Activated T-cell treated with anti-CD3 and anti-CD28 coated beads, Interleukin-2, amount 50 U/mL, for 48 hours (primary cell): ENCODE measurements at places on chromosomes 1 and 21.

- DNase-seq, result no peak
These were observed 12.5 kb upstream of the HNRNPR start for GRCh38 chr1:23356471-23357137.

- DNase-seq, result no peak
These were observed 3.5 kb downstream of the DHCR24 start for GRCh38 chr1:54883349-54884102.

DNA sequence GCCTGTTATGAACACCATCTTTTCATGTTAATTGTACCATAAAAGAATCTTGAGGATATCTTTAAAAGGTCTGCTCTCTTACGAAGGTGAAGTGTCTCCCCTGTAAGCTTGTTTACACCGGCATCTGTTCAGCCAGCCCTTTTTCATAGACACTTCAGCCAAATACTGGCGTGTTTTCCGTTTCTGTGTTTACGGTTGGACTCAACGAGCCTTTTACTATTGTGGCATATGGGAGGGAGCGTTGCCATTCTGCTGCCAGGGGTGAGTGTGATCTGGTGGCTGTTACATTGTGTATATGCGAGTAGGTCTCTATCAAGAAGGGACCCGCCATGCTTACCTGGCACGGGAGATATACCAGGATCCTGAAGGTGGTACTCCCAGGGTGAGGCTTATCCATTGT lies 433.8 kb downstream of the CAMTA1 start:
- DNase-seq, result no peak

- DNase-seq, result no peak
These were observed 25.8 kb upstream of the BCAS2 start for GRCh38 chr1:114607223-114607622.

- peak; percentile 51 for DNase-seq
These were observed 1.8 kb downstream of the ATP2B4 start for GRCh38 chr1:203628201-203629015.

- no peak for DNase-seq
These were observed 165.3 kb downstream of the TNFSF18 start for GRCh38 chr1:172885411-172885810.

- no peak for DNase-seq
These were observed 647.1 kb downstream of the PTPRU start for GRCh38 chr1:29883411-29883832.

DNA sequence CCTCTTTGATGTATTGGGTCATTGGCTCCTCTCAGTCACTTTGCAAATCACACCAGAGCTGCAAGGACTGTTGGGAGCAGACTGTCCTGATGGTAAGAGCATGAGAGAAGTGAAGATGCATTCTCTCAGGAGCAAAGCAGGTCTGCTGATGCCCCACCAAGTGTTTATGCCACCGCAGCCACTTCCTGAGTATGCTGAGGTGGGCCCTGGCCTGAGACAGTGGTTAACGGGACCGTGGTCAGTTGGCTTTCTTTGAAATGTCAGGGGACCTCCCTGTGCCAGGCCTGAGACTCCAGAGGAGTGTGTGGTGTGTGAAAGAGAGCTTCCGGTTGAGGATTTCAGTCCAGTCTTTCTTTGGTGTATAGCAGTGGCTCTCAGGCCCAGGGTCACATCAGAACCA lies 79.4 kb downstream of the SPATA46 start:
- no peak for DNase-seq

DNA sequence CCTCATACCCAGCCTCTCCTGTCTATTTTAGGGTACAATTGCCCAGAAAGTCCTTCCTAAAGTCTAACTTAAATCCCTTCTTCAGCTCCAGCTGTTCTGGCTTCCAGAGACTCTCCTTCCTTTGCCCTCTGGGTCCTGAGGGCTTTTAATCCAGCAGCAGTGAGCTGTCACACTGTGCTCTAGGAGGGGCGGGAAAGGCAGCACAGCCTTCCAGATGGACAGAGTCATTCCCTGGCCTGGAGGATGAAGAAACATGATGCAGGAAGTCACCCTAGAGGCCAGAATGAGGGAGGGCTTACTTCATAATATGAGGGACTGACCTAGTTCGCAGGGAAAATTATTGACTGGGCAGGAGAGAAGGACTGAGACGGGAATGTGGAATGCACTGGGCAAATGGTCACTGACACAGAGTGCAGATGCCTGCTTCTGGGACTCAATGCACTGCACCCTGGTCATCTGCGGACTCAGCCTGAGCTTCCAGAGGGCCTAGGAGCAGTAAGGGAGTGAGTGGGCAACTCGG lies 1.3 kb downstream of the SH2D2A start:
- DNase-seq, result no peak

GRCh38 chr1:198549866-198550265 lies 9.4 kb upstream of the ATP6V1G3 start:
- no peak for DNase-seq

GRCh38 chr1:93938461-93939145 lies 29.4 kb upstream of the GCLM start:
- no peak for DNase-seq

DNA sequence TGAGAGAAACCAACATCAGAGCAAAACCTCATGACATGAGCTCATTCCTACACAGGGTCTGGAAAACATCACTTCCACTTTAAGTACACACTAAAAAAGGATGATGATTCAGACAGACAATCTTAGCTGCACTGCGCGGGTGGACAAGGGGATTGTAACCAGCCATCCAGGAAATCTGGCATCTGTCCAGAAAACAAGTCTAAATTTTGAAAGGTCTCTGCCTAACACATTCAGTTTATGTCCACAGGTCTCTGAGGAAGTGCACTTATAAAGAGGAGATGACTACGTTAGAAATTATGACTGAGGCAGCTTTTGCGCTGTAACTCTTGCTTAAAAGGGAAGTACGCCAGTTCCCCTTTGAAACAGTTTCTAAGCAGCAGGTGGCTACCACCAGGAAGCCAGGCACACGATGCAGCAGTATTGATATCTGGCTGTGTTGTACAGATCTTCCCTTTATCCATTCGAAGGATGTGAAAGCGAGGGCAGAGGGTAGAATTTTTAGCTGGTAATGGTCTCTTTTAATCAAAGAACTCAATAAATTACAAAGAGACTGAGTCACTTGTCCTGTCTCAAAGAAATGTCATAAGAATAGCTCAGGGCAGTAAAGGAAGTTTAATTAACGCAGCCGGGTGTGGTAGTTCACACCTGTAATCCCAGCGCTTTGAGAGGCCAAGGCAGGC lies 128.0 kb downstream of the SETD4 start:
- peak; percentile 29 for DNase-seq

GRCh38 chr1:150572918-150573647 lies 6.3 kb downstream of the MCL1 start:
- peak; percentile 36 for DNase-seq

DNA sequence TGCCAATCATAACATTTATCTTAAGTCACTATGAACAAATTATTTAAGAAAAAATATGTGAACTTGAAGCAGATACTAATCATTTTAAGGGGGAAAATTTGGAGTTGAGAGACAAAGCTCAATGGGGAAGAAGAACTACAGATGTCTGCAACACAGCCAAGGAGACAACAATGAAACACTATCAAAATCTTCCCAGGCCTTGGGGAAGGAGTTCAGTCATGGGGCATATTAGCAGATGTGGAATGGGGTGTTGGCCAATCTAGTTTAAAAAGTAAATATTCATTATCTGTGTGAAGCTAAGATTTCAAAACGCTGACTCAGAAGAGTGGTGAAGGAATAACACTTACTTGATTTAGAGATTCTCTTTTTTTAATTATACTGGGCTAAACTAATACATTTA lies 671.6 kb upstream of the ZP4 start:
- DNase-seq, result no peak

GRCh38 chr1:234433563-234434285 lies 45.3 kb downstream of the TARBP1 start:
- DNase-seq, result no peak

GRCh38 chr21:46605767-46606426 lies 1.0 kb upstream of the S100B start:
- DNase-seq, result peak; percentile 60

- DNase-seq, result no peak
These were observed 293.5 kb downstream of the MRPL39 start for GRCh38 chr21:25313829-25314228.

- DNase-seq, result no peak
These were observed 124.8 kb upstream of the AJAP1 start for GRCh38 chr1:4529446-4530165.

DNA sequence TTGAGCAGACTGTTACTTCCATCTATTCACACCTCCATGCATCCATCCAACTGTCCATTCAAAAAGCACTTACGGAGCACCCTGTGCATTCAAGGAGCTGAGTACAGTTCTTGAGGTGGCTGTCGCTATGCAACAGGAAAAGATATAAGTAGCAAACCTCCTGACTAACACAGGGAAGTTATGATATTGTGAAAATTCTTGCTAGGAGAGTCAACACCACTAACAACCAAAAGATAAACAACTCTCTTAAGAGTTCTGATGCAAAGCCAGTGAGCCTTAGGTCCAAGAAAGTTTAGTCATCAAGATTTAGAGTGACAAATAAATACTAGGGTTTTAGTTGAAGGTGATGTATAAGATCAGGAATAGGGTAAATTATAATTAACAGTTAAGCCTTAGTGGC lies 44.5 kb upstream of the TRIM45 start:
- DNase-seq, result no peak

DNA sequence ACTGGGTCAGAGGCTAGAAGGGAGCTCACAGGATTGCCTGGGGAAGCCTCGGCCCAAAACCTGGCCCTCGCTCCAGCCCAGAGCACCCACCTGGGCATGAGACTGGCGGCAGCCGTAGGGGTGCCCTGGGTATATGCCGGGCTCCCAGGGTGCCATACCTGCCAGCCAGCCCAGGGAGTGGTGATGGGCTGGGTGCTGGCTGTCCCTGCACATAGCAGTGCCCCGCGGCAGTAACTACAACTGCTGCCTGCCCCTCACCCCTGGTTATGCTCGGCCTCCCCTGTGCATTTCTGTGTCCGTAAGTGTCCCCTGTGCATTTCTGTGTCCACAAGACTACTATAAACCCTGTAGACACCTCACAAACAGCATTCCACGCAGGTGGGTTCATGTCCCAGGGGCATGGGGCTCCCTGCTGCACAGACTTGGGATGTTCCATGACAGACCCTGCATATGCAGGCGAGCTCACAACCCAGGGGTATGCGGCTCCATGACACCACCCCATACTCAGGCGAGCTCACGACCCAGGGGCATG lies 5.8 kb upstream of the SPATC1L start:
- peak; percentile 5 for DNase-seq

DNA sequence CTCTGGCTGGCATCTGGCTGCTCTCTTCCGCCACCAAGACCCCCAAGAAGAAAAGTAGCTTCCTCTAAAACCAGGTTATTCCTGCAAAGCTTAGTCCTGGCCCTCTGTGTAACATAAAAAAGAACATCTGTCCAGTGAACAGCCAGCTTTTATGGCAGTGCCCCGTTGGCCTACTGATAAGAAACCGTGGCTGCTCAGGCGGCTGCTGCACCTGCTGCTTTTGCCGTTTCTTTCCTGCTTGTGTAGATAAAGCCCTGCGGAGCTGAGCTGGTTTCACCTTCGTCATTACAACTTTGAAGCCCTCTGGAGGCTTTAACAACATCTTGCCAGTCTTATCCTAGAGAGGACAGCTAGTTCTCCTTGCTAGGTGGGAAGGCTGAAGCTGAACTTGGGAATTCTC lies 20.5 kb downstream of the ELAPOR1 start:
- DNase-seq, result no peak

GRCh38 chr1:8562881-8563865 lies 245.3 kb downstream of the SLC45A1 start:
- no peak for DNase-seq

GRCh38 chr1:174039027-174039426 lies 16.9 kb upstream of the RC3H1 start:
- DNase-seq, result no peak

DNA sequence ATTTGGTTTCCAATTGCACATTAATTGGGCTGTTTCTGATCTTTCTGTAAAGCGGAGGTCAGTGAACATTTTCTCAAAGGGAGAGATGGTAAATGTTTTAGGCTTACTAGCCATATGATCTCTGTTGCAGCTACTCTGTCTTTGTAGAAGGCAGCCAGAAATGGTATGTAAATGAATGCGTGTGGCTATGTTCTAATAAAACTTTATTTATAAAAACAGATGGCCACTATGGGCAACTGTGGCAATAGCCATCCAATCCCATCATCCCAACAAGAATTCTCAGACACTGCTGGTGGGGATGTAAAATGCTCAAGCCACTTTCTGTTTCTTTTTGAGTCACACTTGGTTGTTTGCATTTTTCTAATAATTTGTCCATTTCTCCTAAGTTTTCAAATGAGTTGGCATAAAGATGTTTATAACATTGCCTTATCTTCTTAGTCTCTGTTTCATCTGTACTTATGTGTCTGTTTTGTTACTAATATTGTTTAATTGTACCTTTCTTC lies 448.8 kb upstream of the VAMP3 start:
- no peak for DNase-seq

DNA sequence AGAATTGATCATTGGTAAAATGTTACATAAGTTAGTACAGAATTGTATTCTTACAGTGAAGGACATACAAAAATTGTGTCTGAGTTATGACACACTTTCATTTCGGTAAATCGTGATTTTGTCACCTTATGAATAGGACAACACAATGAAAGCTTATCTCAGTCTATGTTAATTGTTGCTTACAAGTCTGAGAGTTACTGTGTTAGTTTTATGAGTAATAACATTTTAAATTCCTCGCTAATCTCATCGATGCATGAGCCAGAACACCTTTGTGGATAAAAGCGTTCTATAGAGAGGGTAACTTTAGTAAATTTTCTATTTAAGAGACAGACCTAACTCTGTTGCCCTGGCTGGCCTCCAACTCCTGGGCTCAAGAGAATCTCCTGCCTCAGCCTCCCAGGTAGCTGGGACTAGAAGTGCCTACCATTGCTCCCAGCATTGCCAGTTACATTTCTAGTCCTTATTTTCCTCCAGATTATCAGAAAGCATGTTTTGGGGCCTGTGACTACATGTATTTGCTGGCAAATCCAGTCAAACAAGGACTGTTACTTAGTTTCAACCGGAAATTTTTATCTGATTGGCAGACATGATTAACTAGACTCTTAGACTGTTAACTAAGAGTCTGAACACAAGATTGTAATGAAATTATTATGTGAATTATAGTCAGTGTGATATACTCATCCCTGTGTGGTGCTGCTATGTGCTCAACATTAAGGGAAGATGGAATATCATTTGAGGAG lies 3.0 kb downstream of the PRRC2C start:
- no peak for DNase-seq

DNA sequence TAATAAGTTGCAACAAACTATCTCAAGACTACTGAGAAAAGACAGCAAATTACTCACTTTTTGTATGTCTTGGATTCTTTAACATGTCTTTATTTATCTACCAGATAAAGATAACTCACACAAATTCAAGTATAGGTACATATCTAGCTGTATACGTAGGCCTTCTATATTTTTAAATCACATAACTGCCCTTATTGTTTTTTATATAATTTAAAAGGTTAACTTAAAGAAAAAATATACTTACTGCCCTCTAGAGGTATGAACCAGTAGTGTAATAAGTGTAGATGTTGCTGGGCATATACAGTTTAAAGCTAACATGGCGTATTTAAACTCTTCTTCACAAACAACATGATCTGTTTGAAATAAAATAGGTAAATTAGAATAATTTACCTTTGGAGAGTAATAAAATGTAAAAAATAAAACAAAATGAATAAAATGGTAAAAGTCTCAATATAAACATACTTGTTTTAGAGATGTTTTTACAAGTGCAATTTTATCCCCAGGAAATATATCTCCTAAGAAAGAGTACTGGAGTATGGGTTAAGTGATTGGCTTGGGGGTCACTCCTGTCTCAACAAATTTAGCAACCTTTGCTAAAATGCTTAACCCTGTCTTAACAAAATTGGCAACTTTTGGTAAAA lies 235.2 kb downstream of the KCNT2 start:
- no peak for DNase-seq

GRCh38 chr1:29501227-29501976 lies 265.1 kb downstream of the PTPRU start:
- no peak for DNase-seq
